Mesenteric fat pad (tissue), 1 donor: ENCODE measurements at places on chromosomes 13 and 19. TPM values are rescaled to one million over a fixed set of nuclear protein-coding genes. Genes with fewer than 3 reads are reported as not detected.

The XAB2 gene
- 19.5 TPM for total RNA-seq

DNA sequence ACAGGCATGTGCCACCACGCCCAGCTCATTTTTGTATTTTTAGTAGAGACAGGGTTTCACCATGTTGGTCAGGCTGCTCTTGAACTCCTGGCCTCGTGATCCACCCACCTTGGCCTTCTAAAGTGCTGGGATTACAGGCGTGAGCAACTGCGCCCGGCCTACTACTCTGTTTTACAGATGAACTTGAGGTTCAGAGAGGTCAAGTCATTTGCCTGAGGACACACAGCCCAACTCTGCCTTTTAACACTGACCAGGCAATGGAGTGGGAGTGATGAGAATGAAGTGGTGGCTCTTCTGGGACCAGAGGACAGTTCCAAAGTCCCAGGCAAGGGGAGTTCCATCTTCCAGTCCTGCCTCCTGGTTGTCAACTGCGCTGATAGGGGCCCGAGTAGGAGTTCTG lies 41.4 kb downstream of the CERS4 start:
- DNase-seq, result no peak

GRCh38 chr13:33545492-33545891 lies 259.9 kb upstream of the STARD13 start:
- no peak for DNase-seq

- no peak for DNase-seq
Observed at GRCh38 chr19:15721268-15721667, 6.6 kb upstream of the OR10H2 start.

DNA sequence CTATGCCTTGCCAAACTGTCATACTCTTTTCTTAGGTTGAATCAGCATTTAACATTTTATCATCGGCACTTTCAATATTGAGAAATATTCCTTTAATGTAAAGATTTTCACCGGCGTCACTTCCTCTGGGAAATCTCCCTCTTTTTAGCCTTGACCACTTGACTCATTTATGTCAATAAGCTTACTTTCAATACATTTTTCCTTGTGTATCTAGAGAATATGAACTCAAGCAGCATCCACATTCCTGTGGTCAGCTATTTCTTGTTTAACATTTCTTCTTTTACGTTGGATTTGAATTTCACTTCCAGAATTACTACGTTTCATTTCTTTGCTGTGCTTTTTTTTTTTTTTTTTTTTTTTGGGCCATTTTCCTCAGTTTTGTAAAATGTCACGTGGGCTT lies 271.2 kb upstream of the HTR2A start:
- no peak for DNase-seq

- DNase-seq, result no peak
Observed at GRCh38 chr13:105798541-105798940, 736.9 kb downstream of the EFNB2 start.

GRCh38 chr19:8074501-8074900 lies 21.9 kb downstream of the CCL25 start:
- no peak for DNase-seq

The PNMA8B gene
- total RNA-seq, result 2.5 TPM

DNA sequence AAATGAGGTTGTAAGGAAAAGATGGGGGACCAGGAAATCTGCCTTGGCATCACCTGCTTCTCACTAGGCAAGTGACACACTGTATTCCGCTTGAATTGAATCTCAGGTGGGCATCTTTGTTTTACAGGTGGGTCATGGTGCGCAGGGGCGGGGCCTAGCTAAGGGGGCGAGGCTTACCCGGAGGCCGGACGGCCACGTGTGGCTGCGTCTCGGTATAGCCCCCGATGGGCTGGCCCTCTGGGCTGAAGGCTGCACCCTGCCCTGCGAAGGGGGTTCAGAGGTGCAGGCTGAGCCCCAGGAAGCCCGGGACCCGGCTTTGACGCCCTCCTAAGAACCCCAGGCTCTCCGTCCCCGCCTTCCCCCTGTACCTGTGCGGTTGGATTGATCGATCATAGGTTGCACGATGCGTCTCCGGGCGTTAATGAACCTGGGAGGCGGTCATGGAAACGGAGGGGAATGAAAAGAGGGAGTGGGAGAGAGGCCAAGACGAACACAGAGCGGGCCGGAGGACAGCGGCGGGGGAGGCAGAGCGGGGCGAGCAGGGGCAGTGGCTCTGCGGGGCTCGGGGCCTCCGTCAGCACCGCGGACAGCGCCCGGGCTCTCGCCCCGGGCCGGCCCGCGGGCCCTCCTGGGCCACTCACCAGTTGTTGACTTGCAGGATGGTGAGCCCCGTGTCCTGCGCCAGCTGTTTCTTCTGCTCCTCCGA lies 12.5 kb downstream of the MEIS3 start:
- no peak for DNase-seq

The FLT3 gene
- total RNA-seq, result 0.55 TPM

The AP2A1 gene
- total RNA-seq, result 96.4 TPM

The ZNF541 gene
- total RNA-seq, result 0.87 TPM

DNA sequence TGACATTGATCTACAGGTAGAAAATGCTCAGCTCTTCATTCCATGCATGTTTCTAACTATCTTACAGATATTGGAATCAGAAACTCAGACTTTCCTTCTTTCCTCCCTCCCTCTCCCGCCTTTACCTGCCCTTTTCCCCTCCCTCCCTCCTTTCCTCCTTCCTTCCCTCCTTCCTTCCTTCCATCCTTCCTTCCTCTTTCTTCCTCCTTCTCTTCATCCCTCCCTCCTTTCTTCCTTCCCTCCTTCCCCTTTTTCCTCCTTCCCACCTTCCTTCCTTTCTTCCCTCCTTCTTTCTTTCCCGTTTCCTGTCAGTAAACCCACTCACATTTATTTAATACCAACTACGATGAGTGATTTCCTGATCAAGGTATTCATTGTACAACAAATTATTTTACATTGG lies 113.4 kb upstream of the IRS2 start:
- DNase-seq, result no peak

DNA sequence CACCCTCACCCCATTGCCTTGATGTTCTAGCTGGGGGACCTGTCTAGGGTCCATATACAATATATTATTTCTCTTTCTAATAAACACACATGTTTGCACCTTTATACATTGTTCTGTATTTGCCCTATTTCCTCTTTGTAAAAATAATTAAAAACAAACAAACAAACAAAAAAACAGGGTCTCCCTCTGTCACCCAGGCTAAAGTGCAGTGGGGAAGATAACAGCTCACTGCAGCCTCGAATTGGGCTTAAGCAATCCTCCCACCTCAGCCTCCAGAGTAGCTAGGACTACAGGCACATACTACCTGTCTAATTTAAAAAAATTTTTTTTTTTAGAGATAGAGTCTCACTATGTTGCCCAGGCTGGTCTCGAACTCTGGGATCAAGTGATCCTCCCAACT lies 5.9 kb upstream of the FBN3 start:
- DNase-seq, result no peak

DNA sequence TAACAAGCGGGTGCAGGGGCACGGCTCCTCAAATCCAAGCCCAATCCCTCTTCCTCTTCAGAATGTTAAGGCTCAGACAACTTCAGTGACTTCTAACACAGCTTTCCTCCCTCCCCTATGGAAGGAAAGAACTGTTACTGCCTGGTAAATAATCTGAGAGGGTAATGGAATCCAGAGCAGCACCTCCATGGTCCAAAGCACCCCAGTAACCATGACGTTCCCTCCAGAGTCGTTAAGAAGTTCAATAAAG lies 969 bp downstream of the AKT2 start:
- DNase-seq, result no peak

GRCh38 chr13:20825477-20825875 lies 51.7 kb upstream of the EEF1AKMT1 start:
- no peak for DNase-seq

- DNase-seq, result no peak
Observed at GRCh38 chr13:98690348-98691022, 62.0 kb downstream of the SLC15A1 start.

DNA sequence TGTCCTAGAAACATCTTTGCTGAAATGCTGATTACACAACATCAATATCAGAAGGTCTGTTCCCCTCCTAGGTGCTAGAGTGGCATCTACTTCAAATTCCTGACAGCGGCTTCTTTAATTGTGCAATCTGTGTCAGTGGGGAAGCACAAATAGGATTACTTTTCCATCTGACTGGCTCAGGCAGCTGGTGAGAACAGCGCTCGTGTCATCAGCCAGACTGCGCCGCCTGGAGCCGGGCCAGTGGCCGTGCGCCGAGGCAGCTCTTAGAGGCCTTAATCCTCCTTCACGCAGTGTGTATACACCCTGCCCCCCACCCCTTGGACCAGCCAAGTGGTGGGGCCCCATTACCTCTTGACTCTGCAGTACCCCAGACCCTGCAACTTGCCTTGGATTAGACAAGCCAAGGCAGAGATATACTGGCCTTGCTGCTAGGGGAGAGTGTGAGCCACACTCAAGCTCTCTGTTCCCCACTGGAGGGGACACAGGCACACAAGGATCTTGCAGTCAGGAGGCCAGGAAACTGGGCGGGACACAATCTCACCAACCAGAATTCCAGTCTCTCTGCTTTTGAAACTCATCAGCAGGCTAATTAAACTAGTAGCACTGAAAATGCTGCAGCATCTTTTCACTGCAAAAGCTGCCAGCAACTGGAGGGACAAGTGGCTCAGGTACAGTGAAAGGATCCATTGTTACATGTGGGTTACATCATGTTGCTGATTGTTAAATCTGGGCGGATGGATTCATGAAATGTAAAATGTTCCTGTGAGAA lies 48.9 kb upstream of the EPHX3 start:
- no peak for DNase-seq

The PRODH2 gene
- not detected for total RNA-seq

DNA sequence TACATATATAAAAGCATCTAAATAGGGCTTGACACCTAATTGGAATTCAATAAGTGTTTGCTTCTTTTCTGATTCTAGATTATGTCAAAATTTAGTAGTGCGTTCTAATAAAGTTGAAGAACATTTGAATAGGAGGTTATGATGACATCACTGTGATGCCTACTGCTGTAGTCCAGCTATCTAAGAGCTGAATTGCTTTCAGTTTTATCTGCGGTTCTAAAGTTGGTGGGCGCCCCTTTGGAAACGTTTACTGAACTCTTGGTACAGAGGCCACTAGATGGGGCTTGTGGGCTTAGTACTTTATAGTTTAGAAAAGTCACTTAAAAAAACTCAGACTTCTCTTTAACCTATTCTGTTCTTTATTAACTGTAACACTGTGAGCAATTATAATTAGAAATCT lies 776.9 kb downstream of the GPC5 start:
- no peak for DNase-seq

DNA sequence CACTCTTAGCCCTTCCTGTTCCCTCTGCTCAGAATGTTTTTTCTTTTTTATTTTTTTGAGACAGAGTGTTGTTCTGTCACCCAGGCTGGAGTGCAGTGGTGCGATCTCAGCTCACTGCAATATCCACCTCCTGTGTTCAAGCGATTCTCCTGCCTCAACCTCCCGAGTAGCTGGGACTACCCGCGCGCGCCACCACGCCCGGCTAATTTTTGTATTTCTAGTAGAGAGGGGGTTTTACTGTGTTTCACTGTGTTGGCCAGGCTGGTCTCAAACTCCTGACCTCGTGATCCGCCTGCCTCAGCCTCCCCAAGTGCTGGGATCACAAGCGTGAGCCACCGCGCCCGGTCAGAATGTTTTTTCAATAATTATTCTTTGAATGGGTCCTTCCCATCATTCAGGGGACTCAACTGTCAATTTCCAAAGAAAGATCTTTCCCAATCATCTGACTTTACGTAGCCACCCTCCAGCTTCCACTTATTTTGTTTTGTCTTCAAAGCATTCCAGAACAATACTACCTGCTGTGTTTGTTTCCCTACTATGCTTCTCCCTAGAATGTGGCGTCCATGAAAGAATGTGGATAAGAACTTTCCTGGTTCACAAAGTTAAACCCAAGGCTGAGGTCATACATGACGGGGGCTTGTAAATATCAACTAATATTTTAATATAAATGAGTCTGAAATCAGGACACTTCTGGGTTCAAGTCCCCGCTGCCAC lies 1.2 kb downstream of the NDUFA7 start:
- no peak for DNase-seq

DNA sequence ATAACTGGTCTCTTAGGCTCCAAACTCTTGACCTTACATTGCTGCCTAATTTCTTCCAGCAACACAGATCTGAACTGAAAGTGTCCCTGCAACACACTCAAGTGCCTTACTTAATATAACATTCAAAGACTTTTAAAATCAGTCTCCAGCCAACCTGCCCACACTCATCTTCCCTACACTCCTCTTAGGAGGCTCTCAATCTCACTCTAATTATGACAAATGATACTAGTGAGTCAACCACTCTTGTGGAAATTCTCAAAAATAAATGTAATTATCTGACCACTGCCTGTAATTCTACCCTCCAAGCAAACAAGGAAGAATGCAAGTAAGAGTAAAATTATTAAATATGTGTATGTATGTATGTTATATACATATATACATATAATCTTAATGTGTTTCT lies 348.1 kb upstream of the MIR17HG start:
- DNase-seq, result no peak

The CCDC70 gene
- total RNA-seq, result not detected

The SLC1A6 gene
- total RNA-seq, result not detected

The BORCS8 gene
- total RNA-seq, result 30.8 TPM

DNA sequence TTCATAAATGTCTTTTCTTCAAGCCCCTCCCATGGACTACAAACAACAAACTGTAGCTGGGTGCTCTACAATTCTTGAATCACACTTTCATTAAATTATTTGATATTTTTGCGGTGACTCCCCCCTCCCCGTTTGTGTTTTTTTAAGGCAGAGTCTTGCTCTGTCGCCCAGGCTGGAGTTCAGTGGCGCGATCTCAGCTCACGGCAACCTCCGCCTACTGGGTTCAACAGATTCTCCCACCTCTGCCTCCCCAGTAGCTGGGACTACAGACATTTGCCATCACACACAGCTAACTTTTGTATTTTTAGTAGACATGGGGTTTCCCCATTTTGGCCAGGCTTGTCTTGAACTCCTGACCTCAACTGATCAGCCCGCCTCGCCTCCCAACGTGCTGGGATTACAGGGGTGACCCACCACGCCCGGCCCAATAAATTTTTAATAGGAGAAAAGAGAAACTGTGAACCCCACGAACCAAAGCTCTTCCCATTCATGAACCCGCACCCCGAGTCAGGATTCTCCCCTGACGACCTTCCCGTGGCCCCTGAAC lies 703 bp downstream of the ZNF506 start:
- DNase-seq, result no peak

GRCh38 chr19:16415806-16416205 lies 56.0 kb downstream of the EPS15L1 start:
- no peak for DNase-seq

DNA sequence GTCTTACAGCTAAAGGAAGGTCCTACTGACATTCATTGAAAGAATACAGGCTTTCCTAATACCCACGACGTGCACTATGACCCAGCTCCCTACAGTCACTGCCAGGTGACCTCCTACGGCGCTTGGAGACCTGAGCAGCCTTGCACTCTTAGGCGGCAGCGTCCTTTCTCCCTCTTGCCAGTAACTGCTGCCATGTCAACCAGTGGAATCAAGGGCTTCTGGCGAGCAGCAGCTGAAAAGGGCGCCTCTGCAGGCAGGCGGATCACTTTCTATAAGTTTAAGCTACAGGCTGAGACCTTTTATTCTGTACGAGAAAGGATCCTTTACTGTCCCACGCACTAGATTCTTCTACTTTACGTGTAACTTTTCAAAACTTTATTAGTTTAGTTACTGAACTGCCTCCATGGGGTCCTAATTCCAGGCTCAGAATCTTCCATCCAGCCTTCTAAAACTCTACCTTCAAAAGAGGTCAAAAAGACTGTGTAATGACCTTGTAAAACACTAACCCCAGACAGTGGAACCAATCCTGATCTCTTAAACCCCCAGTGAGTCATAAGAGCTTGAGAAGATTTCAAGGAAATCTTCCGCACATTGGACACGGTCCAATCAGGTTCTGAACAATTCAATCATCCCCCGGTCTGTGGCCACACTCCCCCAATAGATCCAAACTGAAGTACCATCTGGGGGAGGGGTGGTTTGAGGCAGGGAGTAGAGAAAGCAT lies 1.9 kb downstream of the KCTD12 start:
- DNase-seq, result no peak
